Thoracic aorta (tissue), 2 donors: ENCODE measurements at places on chromosomes 2 and 18. TPM values are rescaled to one million over a fixed set of nuclear protein-coding genes. Genes with fewer than 3 reads are reported as not detected.

The SPATA3 gene
- total RNA-seq: not detected

The LIMS2 gene
- total RNA-seq: 246 TPM

The CNOT9 gene
- 33.7 TPM for total RNA-seq

DNA sequence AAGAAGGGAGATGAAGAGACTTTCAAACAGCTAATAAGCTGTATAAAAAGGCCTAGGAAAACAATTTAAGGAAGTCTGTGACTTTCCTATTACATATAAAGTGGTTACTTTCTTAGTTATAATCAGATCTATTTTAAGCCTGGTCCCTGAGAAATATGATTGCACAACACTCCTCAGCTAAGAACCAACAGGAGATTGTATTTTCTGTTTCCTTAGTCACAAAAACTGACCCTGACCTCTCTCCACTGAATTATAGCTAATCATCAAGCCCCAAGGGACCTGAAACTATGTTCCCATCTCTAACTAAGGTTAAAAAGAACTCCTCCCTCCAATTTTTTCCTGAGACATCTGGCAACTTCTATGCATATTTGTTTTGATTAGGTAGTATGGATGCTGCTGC, 106.9 kb downstream of the ROCK1 start:
- no peak for DNase-seq

GRCh38 chr18:72672364-72673184, 128.4 kb upstream of the CBLN2 start:
- no peak for DNase-seq
